ENCODE measurements at places on chromosomes 6 and 20. TPM values are rescaled to one million over a fixed set of nuclear protein-coding genes. Genes with fewer than 3 reads are reported as not detected.

The TINAG gene
- not detected for total RNA-seq

The ISM1 gene
- total RNA-seq, result 0.36 TPM

The RAD21L1 gene
- total RNA-seq, result not detected

The PSMF1 gene
- 149 TPM for total RNA-seq

The TAGAP gene
- 41.6 TPM for total RNA-seq

The SLC52A3 gene
- not detected for total RNA-seq

The EEF1A2 gene
- 1.1 TPM for total RNA-seq

The GUCA1A gene
- total RNA-seq, result not detected

The EEF1A1 gene
- total RNA-seq, result 16,691 TPM

DNA sequence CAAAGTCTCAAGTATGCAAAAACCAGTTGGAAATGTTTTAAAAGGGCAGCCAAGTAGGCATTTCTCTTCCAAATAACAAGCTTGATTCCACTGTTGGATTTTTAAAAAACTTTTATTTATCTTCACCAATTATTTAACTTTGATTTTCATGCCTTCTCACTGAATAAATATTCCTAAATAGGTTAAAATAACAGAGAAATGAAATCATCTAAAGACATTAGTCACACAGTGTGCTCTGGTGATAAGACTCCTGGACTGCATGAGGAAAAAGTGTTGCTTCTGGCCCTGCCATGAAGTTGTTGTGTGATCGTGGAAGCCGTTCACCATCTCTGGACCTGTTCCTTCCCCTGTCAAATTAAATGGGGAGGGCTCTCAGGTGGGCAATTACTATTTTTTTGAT, 33.8 kb upstream of the IGF2R start:
- DNase-seq, result no peak

DNA sequence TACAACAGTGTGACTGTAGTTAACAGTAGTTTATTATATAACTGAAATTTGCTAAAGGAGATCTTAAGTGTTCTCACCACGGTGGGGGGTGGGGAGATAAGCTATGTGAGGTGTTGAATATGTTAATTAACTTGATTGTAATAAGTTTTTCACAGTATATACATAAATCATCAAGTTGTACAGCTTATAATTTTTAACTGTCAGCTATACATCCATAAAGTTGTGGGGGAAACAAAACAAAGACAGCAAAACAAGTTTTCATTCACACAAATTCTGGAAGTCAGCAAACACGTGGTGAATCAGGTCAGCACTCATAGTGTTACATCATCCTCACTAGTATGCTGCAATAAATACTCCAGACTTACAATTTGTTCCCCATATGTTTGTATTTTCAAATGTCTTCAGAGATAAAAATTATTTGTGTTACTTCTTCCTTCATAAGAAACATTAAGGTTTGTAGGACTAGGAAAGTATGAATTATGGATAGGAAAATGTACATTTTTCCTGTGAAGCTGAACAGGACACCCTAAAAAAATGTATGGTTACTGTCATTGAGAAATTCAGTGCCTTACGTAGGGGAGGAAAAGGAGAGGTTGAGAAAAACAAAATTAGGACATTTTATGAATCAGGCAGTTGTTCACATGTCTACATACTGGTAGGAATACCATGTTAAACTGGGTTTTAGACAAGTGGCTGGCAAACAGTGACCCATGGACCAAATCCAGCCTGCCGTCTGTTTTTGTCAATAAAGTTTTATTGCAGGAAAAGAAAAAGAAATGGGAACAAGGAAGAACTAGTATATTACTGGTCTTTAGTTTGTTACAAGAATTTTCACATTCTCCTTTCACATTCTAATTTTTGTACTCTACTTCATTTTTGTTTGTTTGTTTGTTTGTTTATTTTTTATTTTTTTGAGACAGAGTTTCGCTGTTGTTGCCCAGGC, 6.0 kb downstream of the SUMO4 start:
- DNase-seq, result no peak

DNA sequence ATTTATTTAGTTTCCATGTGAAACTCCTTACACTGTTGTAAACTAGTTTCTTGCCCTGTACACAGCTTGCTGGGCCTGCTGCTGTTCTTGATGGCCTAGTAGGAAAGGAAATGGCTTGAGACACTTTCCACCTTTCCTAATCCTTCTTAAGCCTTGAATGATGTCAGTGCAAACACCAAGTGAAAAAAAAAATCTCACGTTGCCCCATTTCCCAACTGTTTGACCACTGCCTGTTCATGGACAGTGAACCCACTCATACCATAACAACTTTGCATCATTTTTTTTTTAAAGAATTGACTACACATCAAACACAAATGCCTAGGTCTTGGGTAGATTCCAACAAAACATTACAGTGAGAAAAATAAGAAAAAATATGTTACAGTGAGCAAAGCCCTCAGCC, 653.6 kb upstream of the FLRT3 start:
- DNase-seq, result no peak

- no peak for DNase-seq
Observed at GRCh38 chr20:48234951-48235350, 449.7 kb upstream of the SULF2 start.

- DNase-seq, result no peak
Observed at GRCh38 chr6:126531840-126532239, 191.9 kb downstream of the CENPW start.

DNA sequence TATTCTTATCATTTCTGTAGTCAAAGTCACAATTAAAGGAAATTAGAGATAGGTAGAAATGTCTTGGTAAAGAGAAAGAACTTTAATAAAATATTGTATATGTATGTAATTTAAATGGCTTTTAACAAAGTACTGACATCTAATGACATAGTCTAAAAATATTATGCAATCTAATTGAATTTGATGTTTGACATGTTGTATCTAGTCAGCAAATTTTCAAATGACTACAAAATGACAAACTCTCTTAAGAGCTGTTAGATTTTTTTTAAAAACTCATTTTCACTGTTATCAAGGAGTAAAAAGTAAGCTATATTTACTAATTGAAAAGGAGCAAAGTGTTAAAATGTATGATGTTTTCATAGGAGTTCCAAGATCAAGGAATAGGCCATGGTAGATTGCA, 176.9 kb downstream of the MEI4 start:
- DNase-seq, result no peak

- no peak for DNase-seq
Observed at GRCh38 chr20:53444401-53445149, 149.1 kb downstream of the ZNF217 start.

DNA sequence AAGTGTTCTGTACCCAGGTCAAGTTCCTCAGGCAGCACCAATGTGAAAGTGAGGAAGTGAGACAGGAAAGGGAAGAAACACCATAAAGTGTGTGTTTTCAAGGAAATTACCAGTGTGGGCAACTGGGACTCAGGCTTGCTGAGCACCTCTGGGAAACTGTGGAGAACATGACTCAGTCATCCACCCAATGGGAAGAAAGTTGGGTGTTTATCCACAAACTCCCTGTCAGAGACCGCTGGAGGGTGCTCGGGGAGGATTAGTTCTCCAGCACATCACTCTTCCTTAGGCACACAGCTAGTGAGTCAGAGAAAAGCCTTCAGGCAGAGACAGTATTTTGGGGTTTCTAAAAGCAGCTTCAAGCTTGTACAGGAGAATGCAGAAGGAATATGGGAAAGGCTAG, 93.6 kb downstream of the PCSK2 start:
- DNase-seq, result no peak

GRCh38 chr6:105929626-105930025, 156.5 kb upstream of the PRDM1 start:
- DNase-seq, result no peak

GRCh38 chr6:30614044-30614842, 2.8 kb downstream of the PPP1R10 start:
- DNase-seq, result no peak

DNA sequence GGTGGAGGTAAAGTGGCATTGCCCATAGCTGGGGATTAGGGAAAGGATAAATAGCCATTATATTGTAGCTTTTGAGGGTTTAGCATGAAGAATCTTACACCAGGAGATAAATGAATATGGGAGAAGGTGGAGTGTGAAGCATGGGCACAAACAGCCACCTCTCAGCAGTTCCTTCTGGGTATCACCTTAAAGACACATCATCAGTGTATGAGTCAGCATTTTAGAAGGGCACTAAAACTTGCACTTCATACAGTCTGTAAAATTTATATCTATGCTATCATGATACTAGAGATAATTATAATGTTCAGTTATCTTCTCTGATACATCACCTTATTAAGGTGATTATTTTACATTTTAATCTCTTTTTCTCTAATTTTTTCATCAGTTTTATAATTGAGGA, 25.3 kb downstream of the SLC35A1 start:
- DNase-seq, result no peak

DNA sequence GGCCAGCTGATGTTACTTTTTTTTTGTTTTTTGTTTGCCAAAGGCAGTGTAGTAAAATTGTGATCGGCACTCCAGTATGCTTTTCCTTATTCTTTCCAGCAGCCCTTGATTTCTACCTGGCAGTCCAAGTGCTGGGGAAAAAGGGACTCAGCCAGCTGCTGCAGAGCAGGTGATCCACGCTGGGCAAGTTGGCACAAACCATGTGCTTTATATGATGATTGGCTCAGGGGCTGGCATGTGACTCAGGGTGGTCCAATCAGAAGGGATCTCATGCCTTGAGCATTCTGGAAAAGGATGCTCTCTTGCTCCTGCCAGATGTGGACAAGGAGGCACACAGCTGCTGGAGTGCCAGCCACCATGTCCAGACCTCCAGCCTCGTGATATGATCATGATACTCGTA, 54.5 kb downstream of the SULF2 start:
- DNase-seq, result no peak
